NCI-H1048 (cell line): ENCODE measurements at places on chromosomes 11 and 22.

DNA sequence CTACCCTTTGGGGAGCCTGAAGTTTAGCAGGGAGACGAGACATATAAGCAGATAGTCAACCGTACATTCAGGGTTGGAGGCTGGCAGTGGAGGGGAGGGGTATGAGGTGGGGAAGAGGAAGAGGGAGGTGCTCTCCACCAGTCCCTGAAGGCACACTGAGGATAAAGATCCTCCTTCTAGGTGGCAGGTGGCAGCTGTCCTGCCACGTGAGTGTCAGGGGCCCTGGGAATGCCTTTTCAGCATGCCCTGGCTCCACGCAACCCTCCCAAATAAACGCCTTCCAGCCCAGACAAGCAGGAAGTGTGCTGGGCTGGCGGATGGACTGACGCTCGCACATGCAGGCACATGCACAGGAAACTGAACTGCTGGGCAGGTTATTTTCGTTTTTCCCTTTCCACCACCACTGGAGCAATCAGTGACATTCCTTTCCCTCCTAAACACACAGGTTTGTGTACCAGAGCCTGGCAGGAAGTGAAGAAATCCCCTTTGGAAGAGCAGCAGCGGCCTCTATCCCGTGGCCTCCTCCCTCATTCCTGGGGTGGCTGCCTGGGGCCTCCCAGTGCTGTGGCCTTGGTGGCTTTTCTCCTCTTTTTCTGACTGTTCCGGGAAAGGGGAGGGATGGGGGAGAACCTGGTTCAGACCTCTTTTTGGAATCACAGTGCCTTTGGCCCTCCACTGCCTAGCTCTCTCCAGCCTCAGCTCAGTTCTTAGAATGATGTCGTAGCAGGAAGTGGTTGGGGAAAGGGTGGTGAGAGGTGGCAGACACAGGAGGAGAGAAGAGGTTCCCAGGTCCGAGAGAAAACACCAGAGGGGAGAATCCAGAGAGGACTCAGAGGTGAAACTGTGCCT, 157.0 kb upstream of the TIMP3 start:
- DNase-seq: no peak

- DNase-seq: no peak
Observed at GRCh38 chr11:105100206-105100605, 39.4 kb downstream of the CARD18 start.

GRCh38 chr11:35307221-35307621, 112.1 kb downstream of the SLC1A2 start:
- no peak for DNase-seq

DNA sequence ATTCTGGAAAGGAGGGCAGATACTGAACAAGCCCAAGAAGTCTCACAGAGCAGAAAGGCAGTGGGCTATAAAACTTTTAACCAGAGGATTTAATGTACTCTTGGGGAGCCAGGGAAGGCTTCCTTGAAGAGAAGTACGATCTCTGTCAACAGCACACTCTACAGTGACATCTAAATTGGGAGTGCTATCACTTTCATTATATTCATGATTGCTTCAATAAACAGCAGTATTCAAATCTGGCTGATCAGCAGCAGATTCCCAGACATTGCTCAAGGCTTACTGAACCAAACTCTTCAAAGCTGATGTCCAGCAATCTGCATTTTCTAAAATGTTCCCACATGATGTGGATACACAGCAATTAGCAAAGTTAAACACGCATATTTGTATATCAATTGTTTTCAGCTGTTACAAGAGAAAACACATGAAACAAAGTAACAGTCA, 44.2 kb downstream of the SYTL2 start:
- DNase-seq: peak; percentile 5

- no peak for DNase-seq
Observed at GRCh38 chr11:71242391-71242790, 10.0 kb downstream of the SHANK2 start.
